ENCODE measurements at places on chromosomes 3 and 15. TPM values are rescaled to one million over a fixed set of nuclear protein-coding genes. Genes with fewer than 3 reads are reported as not detected.
A peak's percentile ranks its signal among the peaks of the same experiment; 100 is the strongest.

DNA sequence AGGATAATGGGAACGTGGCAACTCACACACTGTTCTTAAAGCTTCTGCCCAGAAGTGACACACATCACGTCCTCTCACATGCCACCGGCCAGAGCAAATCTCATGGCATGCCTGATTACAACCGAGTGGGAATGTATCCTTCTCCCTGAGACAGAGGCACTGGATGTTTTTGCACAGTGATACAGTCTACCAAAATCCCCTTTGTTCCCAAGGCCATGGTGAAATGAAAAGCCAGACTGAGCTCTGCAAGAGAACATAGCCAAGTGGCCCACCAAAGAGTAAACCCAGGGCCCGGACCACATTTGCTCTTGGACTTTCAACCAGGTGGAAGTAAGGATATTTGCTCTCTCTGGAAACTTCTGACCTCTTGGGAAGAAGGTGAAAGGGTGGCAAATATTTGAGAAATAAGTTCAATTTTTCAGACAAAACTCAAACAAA is 186.2 kb upstream of the STT3B start:
- H3K4me3 ChIP-seq, result no peak overlapping the region
- no peak overlapping the region for H3K27ac ChIP-seq
- H3K36me3 ChIP-seq, result no peaks in the 10 kb centered on the region
- H3K27me3 ChIP-seq, result no peaks in the 10 kb centered on the region

- H3K36me3 ChIP-seq, result no peaks in the 10 kb centered on the region
- no peak overlapping the region for H3K27ac ChIP-seq
- H3K4me3 ChIP-seq, result no peak overlapping the region
- H3K27me3 ChIP-seq, result no peaks in the 10 kb centered on the region
- no peak for DNase-seq
Observed at GRCh38 chr3:69805491-69805890, 66.2 kb downstream of the MITF start.

DNA sequence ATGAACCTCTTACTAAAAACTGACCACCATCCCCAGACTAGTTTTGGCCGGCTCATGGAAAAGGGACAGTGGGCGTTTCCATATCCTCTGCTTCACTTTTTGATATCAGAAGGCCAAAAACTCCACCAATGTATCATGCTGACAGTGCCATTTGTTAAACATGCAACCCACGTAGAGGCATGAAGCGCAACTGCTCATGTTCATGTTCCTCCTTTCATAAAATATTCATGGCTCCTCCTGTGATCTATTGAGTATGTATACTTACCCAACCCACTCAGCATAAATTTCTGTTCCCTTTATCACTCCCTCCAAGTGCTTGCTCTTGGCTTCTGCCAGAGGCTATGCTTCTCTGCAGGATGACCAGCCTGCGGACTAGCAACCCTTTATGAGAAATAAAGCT is 58.7 kb upstream of the TGFBR2 start:
- DNase-seq, result no peak
- no peaks in the 10 kb centered on the region for H3K4me1 ChIP-seq
- no peak overlapping the region for H3K27ac ChIP-seq
- H3K4me3 ChIP-seq, result no peak overlapping the region

The KLHL24 gene
- total RNA-seq, result 39.9 TPM

The PLA2G4F gene
- total RNA-seq, result 0.22 TPM

- no peak for DNase-seq
- H3K27ac ChIP-seq, result no peak overlapping the region
- no peak overlapping the region for H3K4me3 ChIP-seq
- no peaks in the 10 kb centered on the region for H3K36me3 ChIP-seq
Observed at GRCh38 chr3:155031186-155031585, 48.9 kb upstream of the MME start.

The TRIM71 gene
- 154 TPM for total RNA-seq

The RPLP1 gene
- total RNA-seq, result 1,610 TPM

The RAB7A gene
- 206 TPM for total RNA-seq

GRCh38 chr3:66267031-66267430 is 46.2 kb downstream of the SLC25A26 start:
- H3K4me1 ChIP-seq, result peaks cover 4% of the 10 kb centered on the region
- no peaks in the 10 kb centered on the region for H3K27me3 ChIP-seq
- DNase-seq, result no peak
- no peak overlapping the region for H3K27ac ChIP-seq

DNA sequence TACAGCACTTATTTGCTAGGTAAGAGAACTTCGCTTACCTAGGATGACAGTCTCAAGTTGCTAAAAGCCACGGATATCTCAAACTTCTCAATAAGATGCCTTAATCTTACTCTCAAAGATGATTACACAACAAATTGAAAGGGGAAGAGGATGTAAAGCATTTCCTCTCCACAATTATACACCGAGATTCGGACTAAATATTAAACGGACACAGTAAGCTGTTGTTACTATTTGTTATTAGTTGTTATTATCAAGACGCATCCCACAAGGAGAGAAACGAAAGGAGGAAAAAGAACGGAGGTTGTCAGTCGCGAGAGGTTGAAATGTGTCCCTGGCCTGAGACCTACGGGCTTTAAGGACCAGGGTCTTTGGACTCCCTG is 660 bp downstream of the ZNF106 start:
- DNase-seq, result no peak
- no peaks in the 10 kb centered on the region for H3K27me3 ChIP-seq
- peak overlapping the region; percentile 99 for H3K4me3 ChIP-seq
- peak overlapping the region; percentile 55 for H3K27ac ChIP-seq
- H3K4me1 ChIP-seq, result no peaks in the 10 kb centered on the region
- H3K36me3 ChIP-seq, result no peaks in the 10 kb centered on the region

DNA sequence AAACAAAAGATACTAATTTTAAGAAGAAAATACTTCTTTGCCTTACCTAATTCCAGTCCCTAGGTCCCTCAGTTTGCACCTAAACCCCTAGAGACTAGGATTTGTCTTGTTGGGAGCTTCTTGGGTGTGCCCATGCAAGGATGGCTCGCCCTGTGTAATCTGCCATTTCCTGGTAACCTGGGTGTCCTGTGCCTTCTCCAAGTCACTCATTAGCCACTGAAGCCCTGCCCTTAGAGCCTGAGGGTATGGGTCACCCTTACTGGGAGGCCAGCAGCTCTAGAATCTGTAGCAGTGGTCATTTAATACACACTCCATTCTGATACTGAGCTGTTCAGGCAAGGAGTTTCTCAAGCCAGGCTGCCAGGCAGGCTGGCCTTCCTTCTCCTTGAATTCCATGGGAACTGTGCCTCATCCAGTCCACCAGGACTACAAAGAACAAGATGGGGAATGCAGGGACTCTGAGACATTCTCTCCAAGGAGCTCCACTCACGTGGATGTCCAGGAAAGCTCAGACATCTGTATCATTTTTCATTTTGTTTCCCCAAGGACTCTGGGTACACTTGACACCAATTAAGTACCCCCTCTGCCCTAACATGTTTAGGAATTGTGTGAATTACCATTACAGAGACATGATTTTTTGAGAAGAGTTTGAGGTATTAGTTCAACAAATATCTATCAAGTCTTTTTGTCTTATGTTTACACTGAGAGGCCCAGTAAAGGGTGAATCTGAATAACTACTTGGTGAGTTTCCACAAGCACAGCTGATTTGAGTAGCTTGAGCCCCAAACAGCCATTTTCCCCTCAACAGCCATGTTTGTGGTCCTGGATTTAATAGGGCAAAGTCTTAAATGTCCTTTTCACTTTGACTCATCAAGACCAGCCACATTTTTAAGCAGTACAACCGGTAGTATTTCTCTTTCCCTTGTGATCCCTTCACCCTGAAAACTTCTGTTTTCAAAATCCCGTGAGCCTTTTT is 52.6 kb downstream of the ARNT2 start:
- no peaks in the 10 kb centered on the region for H3K36me3 ChIP-seq
- no peak for DNase-seq
- H3K4me1 ChIP-seq, result no peaks in the 10 kb centered on the region
- H3K27ac ChIP-seq, result no peak overlapping the region
- no peaks in the 10 kb centered on the region for H3K27me3 ChIP-seq

- DNase-seq, result no peak
- peaks cover 43% of the 10 kb centered on the region for H3K36me3 ChIP-seq
- no peaks in the 10 kb centered on the region for H3K27me3 ChIP-seq
- no peak overlapping the region for H3K4me3 ChIP-seq
- no peak overlapping the region for H3K27ac ChIP-seq
Observed at GRCh38 chr3:185631108-185631507, 45.0 kb downstream of the SENP2 start.

The ASB14 gene
- total RNA-seq, result not detected

The INKA1 gene
- total RNA-seq, result not detected

- no peak overlapping the region for H3K4me3 ChIP-seq
- H3K27ac ChIP-seq, result no peak overlapping the region
- no peak for DNase-seq
- peaks cover 19% of the 10 kb centered on the region for H3K36me3 ChIP-seq
Observed at GRCh38 chr3:8629151-8630021, 15.2 kb downstream of the SSUH2 start.

GRCh38 chr15:43826508-43827341 is at the start of gene WDR76:
WDR76 (plus strand) TSS chr15:43827002; CDS start chr15:43827033, 31 bp downstream.
- no peaks in the 10 kb centered on the region for H3K4me1 ChIP-seq
- no peak within 1 kb of the TSS for H3K27ac ChIP-seq
- H3K4me3 ChIP-seq, result peak within 1 kb of the TSS; percentile 73
- peak; percentile 93 for DNase-seq
- H3K36me3 ChIP-seq, result peaks cover 12% of the 10 kb centered on the region
- no peaks in the 10 kb centered on the region for H3K27me3 ChIP-seq

- no peaks in the 10 kb centered on the region for H3K27me3 ChIP-seq
- H3K36me3 ChIP-seq, result no peaks in the 10 kb centered on the region
- no peak overlapping the region for H3K4me3 ChIP-seq
- H3K27ac ChIP-seq, result no peak overlapping the region
- no peak for DNase-seq
- no peaks in the 10 kb centered on the region for H3K4me1 ChIP-seq
Observed at GRCh38 chr3:58989163-58989562, 60.7 kb downstream of the CFAP20DC start.

DNA sequence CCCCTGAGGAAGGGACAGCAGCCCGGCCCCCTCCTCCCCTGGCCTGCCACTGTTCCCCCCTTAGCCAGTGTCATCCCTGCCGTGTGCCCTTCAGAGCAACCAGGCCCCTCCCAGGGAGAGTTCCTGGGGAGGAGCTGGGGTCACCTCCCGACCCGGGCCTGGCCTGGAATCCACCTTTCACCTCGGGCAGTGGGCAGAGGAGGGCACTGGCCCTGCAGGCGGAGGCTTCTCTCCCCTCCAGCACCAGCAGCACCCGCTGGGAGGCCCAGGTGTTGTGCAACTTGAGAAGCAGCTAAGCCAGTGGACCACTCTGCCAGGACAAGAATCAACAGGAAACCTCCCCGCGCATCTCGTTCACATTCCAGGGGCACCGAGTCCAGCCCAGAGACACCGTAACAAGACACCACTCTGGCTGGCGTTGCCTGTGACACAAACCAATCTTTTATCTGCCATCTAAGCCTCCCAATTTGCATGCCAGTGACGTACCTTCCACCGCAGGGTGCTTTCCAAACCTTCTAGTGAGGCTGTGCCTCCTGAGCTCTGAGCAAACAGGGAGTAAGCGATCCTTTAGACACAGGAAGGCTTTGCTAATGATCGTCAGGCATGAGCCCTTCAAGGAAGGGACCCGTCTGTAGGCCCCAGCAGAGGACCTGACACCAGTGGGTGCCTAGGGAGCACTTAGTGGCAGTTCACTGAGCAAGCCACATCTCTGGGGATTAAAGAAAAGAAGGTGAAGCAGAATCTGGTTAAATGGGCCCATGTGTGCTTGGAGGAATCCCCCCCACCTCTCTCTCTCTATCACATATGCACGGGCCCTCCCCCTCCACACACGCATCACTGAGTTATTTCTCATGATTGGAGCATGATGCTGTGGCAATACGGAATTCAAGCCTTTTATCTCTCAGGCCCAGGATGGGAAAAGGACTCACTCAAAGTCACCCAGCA is 98.9 kb upstream of the TLE3 start:
- H3K27me3 ChIP-seq, result peaks cover 50% of the 10 kb centered on the region
- no peak overlapping the region for H3K4me3 ChIP-seq
- DNase-seq, result peak; percentile 95
- H3K27ac ChIP-seq, result no peak overlapping the region

- H3K4me1 ChIP-seq, result no peaks in the 10 kb centered on the region
- no peaks in the 10 kb centered on the region for H3K36me3 ChIP-seq
- no peaks in the 10 kb centered on the region for H3K27me3 ChIP-seq
- no peak overlapping the region for H3K27ac ChIP-seq
- no peak overlapping the region for H3K4me3 ChIP-seq
- DNase-seq, result peak; percentile 85
Observed at GRCh38 chr15:101320501-101321052, 25.5 kb upstream of the SNRPA1 start.

- H3K4me3 ChIP-seq, result no peak overlapping the region
- no peaks in the 10 kb centered on the region for H3K4me1 ChIP-seq
- H3K36me3 ChIP-seq, result peaks cover 66% of the 10 kb centered on the region
- H3K27ac ChIP-seq, result no peak overlapping the region
- no peaks in the 10 kb centered on the region for H3K27me3 ChIP-seq
Observed at GRCh38 chr15:41291065-41291631, 41.2 kb downstream of the OIP5 start.

The ARGFX gene
- total RNA-seq, result not detected

The GHSR gene
- not detected for total RNA-seq

The ISG20 gene
- 11.4 TPM for total RNA-seq

GRCh38 chr3:112171144-112171543 is 38.1 kb upstream of the GCSAM start:
- H3K36me3 ChIP-seq, result no peaks in the 10 kb centered on the region
- no peak overlapping the region for H3K27ac ChIP-seq
- no peak overlapping the region for H3K4me3 ChIP-seq
- no peaks in the 10 kb centered on the region for H3K27me3 ChIP-seq

The GOLGA6B gene
- not detected for total RNA-seq

The FRMD4B gene
- 2.1 TPM for total RNA-seq

- no peak for DNase-seq
- no peak overlapping the region for H3K27ac ChIP-seq
- no peak overlapping the region for H3K4me3 ChIP-seq
- peaks cover 98% of the 10 kb centered on the region for H3K27me3 ChIP-seq
Observed at GRCh38 chr15:55823191-55823670, 80.3 kb upstream of the PRTG start.

The ACKR4 gene
- total RNA-seq, result not detected

The MYO5C gene
- 19.1 TPM for total RNA-seq

GRCh38 chr3:59185591-59186369 is 136.0 kb upstream of the CFAP20DC start:
- H3K27me3 ChIP-seq, result no peaks in the 10 kb centered on the region
- peak overlapping the region; percentile 0 for H3K27ac ChIP-seq
- H3K4me1 ChIP-seq, result peaks cover 13% of the 10 kb centered on the region
- no peak overlapping the region for H3K4me3 ChIP-seq

The AHSG gene
- total RNA-seq, result not detected

DNA sequence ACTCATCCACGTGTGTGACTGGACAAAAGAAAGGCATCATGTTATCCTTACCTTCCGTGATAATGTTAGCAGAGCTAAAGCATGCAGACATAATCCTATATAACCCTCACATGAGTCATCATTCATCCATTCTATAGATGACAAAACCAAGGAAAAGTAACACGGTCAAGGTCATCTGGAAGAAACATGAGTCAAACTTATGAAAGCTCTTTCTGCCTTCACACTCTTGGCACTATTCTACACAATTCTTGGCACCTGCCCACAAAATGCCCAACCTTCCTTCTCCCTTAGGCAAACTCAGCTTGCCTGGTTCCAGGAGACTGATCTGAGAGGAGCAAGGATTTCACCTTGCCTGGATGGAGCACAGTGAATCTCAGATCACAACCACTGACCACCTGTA is 66.9 kb downstream of the PRICKLE2 start:
- peaks cover 18% of the 10 kb centered on the region for H3K36me3 ChIP-seq
- no peak overlapping the region for H3K27ac ChIP-seq
- no peak for DNase-seq
- H3K4me1 ChIP-seq, result peaks cover 28% of the 10 kb centered on the region
- H3K27me3 ChIP-seq, result no peaks in the 10 kb centered on the region
- no peak overlapping the region for H3K4me3 ChIP-seq

The GOLGA6L4 gene
- total RNA-seq, result 3.3 TPM
